ENCODE measurements at places on chromosomes 7 and 10.

GRCh38 chr7:81402227-81402626 is 367.6 kb downstream of the HGF start:
- no peak for DNase-seq

DNA sequence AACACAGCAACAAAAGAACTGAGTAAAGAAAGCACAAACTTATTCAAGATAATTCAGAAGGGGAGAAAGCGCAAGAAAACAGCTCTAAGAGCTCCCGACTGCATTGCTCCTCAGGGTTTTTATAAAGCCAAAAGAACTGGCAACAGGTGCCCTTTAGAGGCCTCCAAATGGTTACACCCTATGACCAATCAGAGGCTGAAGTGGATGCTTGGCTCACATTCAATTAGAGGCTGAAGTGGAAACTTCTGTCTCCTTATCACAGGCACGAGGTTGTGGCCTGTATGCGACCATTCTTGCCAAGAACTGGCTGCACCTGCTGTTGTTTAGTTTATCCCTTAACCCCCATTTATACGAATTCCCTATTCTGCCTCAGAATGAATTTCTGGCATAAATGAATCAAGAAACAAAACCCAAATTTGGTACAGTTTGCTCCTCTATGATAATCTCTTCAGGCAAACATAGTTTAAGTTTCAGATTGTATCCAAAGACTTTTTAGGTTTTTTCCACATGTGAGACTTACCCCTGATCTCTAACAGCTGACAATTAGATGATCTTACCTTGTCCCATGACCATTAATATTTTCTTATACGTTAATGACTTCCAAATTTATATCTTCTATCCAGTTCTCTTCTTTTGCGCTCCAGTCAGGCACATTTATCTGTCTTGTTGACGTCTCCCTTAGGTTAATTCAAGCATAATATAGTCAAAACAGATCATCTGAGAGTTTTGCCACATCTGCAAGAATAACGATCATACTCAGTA is 504.8 kb downstream of the NXPH1 start:
- DNase-seq = no peak

- no peak for DNase-seq
Measured at GRCh38 chr10:34288634-34289033, 526.5 kb downstream of the PARD3 start.

GRCh38 chr10:104498347-104499081 is 142.6 kb upstream of the SORCS3 start:
- DNase-seq = no peak

GRCh38 chr10:12214763-12215218 is 18.8 kb downstream of the CDC123 start:
- DNase-seq = peak; percentile 8

DNA sequence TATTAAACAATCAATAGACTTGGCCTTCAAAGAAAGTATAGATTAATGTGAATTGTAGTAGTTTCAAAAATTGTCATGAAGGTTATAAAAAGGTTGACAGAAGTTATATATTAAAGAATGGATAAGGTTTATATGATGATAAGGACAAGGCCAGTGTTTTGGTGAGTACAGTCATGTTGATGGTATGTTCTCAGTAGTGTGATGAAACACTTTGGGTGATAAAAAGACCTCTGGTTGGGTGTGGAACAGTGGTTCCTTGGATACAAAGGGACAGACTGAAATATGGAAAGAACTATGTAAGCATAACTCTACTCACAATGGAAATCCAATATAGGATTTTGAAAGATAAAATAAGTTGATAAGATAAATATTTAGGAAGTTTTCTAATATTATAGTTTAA is 866.3 kb downstream of the ANKRD7 start:
- DNase-seq = no peak

- no peak for DNase-seq
Measured at GRCh38 chr7:125193263-125193662, 263.6 kb upstream of the POT1 start.

GRCh38 chr7:75813781-75814236 is at the start of gene CCL24:
Gene CCL24 (minus strand): TSS chr7:75813806. CDS start chr7:75813715, 91 bp downstream.
- DNase-seq = no peak

DNA sequence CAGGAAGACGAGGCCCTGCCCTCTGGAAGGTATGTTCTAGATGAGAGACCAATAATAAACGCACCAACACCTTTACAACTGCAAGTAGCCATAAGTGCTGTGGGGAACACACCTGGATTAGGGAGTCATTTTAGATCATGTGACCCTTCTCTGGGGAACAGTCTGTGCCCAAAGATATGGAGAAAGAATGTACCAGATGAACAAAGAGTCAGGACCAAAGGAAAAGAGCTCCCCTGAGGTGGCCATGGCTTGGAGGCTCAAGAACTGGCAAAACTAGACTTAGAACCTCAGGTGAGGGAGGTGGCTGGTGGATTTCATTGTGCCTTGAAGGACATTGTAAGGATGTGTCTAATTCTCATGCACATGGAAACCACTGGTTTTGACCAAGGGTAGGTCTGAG is 10.3 kb upstream of the EN2 start:
- DNase-seq = no peak

DNA sequence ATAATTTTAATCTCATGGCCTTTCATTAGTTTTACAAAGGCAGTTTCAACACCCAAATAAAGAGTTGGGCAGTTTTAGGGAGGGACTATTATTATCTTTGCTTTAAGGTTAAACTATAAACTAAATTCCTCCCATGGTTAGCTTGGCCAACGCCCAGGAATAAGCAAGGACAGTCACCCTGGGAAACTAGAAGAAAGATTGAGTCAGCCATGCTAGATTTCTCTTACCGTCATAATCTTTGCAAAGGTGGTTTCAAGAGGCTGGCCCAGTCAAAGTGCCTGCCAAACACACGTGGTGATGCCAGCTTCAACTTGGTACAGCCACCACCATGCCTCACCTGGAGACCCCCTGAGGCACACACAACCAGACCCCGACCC is 317.4 kb upstream of the SP8 start:
- DNase-seq = no peak

GRCh38 chr10:78981257-78981969 is 87.4 kb upstream of the ZMIZ1 start:
- no peak for DNase-seq

GRCh38 chr10:29845166-29845565 is 210.4 kb upstream of the SVIL start:
- no peak for DNase-seq

DNA sequence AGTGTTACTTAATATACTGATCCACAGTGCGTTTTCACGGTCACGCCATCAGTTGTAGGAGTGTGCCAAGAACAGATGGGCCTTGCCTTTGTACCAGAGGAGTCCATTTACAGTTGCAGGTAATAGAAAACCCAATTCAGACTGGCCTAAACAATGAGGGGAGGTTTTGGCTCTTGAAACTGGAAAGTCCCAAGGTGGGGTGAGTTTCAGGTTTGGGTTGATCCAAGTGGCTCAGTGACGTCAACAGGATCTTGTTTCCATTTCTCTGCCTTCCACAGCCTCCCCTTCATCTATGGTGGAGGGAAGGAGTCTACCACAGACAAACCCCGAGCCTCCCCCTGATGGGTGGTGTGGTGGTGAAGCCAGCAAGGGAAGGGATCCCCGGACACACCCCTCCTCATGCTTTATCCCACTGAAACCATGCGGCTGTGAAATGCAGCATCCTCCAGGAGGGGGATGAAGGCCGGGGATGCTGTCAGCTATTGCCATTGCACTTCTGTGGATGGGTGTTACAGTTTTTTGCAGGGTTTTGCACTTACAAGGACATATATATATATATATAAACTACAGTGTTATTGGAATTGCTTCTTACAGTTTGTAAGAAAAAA is 14.8 kb upstream of the SH2D4B start:
- DNase-seq = no peak

DNA sequence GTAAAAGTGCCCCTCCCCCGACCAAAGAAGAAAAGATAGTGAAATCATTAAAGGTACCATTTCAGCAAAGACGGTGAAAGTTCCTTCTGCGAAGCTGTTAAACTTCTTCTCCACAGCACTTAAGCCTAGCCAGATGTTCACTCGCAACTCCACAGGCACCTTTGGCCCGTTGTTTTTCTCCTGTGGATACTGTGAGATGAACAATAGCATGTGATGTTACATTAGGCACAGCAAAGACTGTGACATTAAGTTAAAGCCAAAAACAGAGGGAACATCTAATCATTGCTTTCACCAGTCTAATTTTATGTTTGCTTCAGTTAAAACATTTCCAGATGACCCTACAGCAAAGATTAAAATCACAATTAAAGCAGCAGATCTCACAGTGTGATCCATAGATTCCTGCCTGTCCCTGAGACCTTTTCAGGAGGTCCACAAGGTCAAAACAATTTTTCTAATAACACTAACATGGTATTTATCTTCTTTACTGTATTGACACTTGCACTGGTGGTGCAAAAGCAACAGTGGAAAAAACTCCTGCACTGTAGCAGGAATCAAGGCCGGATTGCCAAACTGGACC is 112.5 kb downstream of the MYOF start:
- DNase-seq = no peak

DNA sequence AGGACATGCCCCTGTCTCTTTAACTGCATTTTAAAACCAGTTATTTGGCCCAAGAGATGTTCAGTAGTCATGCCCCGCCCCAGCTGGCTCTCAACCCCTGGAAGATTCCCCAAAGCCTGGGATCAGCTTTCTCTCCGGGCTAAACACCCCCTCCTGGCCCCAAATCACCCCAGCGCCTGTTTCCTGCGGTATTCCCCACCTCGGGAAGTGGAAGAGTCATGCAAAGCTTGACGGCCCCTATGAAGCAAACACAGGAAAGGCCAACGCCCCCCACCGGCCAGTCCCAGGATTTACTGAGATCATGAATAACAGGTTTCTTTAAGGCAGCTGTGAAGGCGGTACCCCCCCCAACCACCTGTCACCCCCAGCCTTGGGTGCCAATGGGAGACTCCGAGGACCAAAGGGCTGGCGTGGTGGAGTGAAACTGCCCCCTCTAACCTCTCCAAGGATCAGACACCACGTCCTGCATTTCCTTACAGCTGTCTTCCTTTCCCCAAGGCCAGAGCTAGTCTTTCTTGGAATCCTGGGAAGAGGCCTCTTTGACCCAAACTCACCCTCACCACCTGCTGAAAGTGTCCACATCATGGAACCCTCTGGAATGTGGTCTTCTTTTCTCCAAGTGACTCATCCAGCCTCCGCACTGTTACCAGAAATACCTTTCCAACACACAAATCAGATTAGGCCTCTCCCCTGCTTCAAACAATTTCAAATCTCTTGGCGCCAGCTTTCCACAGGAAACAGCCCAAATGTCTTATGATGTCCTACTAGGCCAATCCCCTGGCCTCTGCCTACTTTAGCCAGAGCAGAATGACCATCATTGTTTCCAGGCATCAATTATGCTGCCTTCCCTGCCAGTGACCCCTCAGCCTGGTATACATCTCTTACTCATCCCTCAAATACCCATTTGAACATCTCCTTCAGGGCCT is 301.5 kb downstream of the ZEB1 start:
- DNase-seq = no peak

- DNase-seq = peak; percentile 25
Measured at GRCh38 chr7:114921631-114922025, 266 bp upstream of the MDFIC start.

GRCh38 chr10:60572511-60573194 is 183.0 kb upstream of the ANK3 start:
- peak; percentile 8 for DNase-seq

DNA sequence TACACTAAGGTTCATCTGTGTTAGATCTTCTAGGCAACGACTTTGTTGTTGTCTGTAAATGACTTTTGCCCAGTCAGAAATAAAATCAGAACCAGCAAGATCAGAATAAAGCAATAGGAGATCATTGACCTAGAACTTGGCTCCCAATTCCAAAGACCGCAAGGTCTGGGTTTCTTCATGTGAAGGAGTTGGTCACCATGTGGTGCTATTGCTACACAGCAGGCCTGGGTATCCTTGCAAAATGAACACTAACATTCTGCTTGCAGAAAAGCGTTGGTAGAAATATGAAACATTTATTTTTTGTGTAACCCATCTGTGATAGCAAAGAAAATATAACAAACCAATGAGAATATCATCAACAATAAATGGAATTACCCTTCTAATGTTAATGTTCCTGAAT is 831.0 kb downstream of the NXPH1 start:
- no peak for DNase-seq

DNA sequence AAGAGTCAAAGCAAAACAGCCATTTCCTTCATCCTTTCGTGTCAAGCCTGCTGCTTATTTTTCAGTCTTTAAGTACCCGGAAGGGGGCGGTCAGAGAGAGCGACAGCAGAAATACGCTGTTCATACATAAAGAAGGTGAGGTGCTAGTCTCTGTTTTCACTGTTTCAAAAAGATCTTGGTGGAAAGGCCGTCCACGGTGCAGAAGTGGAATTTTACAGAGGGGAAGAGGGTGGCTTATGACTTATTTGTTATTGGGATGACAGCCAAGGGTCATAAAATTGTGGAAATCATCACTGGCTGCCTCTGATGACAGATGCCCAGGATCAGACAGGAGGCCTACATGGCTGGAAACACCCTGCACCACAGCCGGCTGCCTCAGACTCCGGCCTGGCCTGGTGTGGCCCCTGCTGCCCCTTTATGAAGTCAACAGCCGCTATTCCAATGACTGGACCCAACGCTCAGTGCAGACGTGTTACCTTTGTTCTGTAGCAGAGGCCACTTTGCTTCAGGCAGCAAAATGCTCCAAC is 57.0 kb downstream of the HIPK2 start:
- DNase-seq = no peak

DNA sequence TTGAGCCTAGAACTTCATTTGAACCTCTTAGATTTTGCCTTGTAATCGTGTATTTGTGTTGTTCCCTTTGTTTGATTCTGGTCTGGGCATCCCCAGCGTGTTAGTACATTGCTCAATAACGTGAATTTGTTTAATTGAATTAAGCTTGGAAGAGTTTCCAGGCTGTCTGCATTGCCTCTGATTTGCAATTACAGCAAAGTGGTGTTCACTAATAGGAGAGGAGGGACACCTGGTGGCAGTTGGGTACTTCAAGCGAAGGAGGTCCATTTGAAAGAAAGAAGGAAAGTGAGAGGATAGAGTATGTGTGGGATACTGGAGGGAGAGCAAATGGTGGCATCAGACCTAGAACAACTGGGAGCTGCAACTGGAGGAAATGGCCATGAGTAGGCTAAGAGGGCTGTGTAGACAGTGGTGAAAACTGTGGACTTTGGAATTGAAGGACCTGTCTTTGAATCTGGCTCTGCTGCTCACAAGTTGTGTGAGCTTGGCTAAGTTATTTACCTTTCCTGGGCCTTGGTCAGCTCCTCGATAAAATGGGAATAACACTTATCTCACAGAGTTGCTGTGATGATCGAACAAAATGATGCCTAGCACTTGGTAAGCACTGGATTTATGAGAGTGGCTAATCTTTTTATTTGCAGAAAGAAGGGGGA is 15.1 kb downstream of the LSMEM1 start:
- DNase-seq = peak; percentile 25
